Right atrium auricular region (tissue), 2 donors: ENCODE measurements at places on chromosomes 16 and 17. TPM values are rescaled to one million over a fixed set of nuclear protein-coding genes. Genes with fewer than 3 reads are reported as not detected.

GRCh38 chr16:75099738-75100602 is 16.6 kb downstream of the LDHD start:
- DNase-seq, result peak; percentile 62

GRCh38 chr17:75380315-75380714 is 25.2 kb downstream of the GRB2 start:
- DNase-seq, result no peak

DNA sequence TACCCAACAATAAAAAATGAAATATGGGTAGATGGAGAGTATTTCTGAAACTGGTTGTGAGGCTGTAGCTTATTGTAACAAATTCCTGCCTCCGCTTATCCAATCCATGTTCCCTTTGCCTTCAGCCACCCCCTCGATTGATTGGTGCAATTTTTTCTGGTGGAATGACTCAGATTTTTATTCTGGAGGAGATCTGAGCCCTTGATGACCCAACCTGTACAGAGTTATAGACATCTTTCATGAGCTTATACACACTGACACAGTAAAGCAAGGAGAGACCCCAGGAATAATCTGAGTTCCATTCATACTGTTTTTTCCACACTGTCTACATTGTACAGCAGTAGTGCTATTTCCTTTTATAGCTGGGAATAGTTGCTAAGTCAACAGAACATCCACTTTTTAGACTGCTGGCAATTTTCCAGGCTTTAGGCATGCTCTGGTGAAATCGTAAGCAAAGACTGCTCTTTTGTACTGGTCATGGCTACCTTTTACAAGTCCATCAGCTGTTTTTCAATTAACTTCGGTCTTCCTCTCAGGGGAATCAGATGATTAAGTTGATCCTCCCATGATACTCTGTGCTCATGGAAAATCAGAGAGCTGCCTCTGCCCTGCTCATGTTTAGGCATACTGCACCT is 30.1 kb downstream of the CCL4 start:
- no peak for DNase-seq

- DNase-seq, result no peak
Measured at GRCh38 chr16:23676924-23677480, 1.7 kb upstream of the PLK1 start.

GRCh38 chr16:642189-643049 is 791 bp downstream of the MCRIP2 start:
- no peak for DNase-seq

Gene KRT31
- not detected for total RNA-seq

Gene FNDC8
- total RNA-seq, result not detected

Gene DBF4B
- total RNA-seq, result 4.4 TPM
